ENCODE measurements at places on chromosomes 6 and 20.

DNA sequence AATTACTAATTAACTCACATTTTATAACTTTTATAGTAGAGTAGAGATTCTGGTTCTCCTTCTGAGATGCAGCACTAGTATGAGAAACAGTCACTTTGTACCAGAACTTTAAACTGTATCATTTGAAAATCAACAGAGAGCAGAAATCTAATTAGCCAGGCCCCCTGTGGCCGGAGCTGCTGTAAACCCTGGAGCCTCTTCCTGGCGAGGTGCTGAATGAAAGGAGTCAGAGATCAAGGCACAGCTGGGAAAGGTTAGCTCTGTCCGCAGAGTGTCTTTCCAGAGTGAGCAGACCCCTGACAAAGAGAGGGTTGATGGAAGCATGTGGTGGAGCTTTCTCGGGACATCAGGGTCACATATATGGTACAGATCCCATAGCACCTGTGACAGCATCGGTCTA is 703.8 kb downstream of the RFPL4B start:
- no peak for DNase-seq

GRCh38 chr6:104689551-104690205 is 170.0 kb downstream of the HACE1 start:
- peak; percentile 80 for DNase-seq

- DNase-seq = no peak
Measured at GRCh38 chr6:169999367-169999766, 247.9 kb downstream of the ERMARD start.

GRCh38 chr6:12291839-12292604 is 1.9 kb downstream of the EDN1 start:
- DNase-seq = peak; percentile 49

DNA sequence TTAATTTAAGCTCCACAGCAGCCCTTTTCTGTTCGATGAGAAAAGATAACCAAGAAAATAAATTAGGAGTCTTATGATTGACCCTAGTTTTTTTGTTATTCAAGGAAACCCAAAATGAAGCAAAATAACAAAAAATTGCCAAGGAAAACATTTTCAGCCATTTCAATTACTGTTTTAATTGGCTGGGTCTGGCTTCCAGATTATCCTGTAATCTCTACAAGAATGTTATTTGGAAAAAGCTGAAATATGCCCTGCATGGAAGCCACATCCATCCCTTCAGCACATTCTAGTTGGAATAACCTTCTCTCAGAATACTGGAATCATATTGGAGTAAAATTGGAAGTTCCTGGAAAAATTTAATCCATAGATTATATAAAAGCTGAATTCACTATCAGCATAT is 191.1 kb upstream of the CCN2 start:
- peak; percentile 24 for DNase-seq

DNA sequence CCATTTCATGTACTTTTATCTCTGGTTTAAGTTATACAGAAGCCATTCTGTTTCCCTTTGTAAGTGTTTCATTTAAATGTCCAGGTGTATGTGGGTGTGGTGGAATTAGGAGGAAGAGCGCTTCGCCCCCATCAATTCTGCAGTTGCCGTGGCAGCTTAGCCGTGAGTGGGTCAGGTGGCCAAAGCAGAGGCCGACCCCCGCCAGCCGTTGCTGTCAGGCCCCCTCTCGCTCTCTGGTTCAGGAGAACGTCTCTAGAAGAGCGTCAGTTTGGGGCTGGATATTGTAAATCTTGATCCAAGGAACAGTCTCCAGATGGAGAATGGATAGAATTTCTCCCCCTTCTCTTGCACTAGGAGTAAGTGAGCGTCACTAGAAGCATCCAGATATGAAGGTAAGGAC is 367.4 kb downstream of the FOXA2 start:
- DNase-seq = no peak

GRCh38 chr6:32190911-32191677 is 1.1 kb upstream of the PBX2 start:
- no peak for DNase-seq

GRCh38 chr6:99369533-99369932 is 20.1 kb upstream of the FAXC start:
- DNase-seq = no peak

- DNase-seq = peak; percentile 74
Measured at GRCh38 chr6:71194724-71195123, 93.9 kb upstream of the OGFRL1 start.

DNA sequence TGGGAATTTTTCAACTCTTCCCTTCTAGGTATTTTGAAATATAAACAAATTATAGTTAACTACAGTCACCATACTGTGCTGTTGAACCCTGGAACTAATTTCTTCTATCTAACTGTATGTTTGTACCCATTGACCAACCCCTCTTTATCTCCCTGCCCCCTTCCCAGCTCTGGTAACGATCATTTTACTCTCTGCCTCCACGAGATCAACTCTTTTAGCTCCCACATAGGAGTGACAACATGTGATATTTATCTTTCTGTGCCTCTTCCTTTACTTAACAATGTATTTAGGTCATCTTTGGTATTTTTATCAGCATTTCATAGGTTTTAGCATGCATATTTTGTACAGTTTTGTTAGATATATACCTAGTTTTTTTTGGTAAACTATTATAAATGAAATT is 45.9 kb downstream of the ASXL1 start:
- DNase-seq = no peak

DNA sequence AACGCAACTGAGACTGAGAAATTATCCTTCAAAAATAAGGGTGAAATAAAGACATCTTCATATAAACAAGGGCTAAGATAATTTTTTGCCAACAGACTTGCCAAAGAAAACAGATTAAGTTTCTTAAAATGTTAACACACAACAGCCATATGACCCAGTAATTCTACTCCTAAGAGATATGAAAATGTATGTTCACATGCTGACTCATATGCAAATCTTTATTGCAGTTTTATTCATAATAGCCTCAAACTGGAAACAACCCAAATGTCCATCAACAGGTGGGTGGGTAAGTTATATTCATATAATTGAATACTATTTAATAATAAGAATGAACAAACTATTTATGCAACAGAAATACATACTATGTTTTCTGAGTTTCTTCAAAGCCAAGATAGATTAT is 140.1 kb downstream of the REV3L start:
- DNase-seq = peak; percentile 16

- DNase-seq = no peak
Measured at GRCh38 chr6:161003336-161003735, 11.8 kb downstream of the MAP3K4 start.

DNA sequence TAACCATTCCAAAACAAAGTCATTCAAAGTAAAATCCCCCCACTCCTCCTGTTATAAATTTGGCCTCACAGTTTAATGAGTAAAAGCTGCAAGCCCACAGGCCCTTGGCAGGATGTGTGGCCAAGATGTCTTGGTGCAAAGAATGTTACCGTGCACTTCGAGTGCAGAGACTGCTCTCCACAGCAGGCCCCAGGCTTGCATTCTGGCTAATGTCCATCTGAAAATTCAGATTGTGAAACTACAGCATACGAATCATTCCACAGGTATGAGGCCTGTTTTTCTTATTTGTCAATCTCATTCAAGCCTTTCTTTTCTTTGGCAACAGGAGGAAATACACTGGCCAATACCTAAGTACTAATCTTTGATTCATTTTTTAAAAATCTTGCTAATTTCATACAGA is 7.1 kb downstream of the RPS6KA2 start:
- peak; percentile 99 for DNase-seq

GRCh38 chr6:43494766-43495165 is 15.4 kb downstream of the LRRC73 start:
- DNase-seq = no peak

DNA sequence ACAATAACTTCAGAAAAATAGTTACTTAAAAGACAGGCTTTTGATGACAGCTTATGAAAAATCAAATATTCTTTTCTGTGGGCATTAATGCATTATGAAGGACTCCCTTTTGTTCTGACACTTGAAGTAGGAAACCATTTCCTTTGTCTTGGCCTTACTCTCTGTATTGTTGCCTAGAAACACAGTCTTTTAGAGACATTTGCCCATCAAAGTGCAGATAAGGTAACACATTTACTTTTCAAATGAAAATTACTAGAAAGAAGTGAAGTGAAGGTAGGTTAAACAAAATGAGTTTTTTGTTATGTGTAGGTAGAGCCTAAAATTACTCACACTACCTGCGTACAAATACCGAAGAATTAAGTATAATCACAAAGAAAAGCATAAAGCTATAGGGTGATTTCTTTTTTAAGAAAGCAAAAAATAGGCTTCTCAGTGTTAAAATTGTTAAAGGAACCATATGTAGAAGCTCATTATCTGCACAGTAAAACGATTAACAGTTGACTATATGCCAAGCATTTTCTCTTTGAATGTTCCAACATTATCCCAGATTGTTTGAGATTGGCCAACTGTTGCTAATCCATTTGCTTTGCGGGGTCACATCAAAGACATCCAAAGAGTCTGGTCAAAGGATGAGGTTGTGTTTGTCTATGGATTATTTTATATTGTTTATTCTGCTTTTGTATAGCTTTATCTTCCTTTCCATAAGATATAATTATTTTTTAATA is 542.0 kb upstream of the RNF217 start:
- no peak for DNase-seq

- DNase-seq = no peak
Measured at GRCh38 chr6:108546079-108547049, 14.4 kb upstream of the FOXO3 start.

DNA sequence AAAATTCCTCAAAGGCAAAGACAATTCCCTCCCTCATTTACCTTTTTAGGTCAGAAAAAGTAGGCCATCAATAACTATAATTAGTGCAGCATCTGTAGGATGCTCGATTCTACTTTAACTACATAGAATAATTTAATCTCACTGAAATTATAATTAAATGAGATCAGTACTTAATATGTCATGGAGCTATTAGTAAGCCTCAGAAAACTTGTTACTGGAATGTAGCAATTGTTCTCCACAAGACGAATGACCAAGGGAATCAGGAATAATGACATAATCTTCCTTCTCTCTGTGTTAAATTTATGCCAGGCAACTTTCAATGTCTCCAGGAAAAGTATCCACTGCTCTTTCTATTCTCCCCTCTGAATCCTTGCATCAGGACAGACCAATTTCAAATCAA is 34.1 kb downstream of the SESN1 start:
- DNase-seq = no peak

- DNase-seq = peak; percentile 9
Measured at GRCh38 chr6:32837651-32838113, 857 bp downstream of the TAP2 start.

GRCh38 chr6:153616506-153616905 is 422.5 kb upstream of the OPRM1 start:
- DNase-seq = no peak

GRCh38 chr6:105459049-105459448 is 56.2 kb upstream of the PREP start:
- no peak for DNase-seq

GRCh38 chr20:63791497-63792156 is 39.4 kb downstream of the ZBTB46 start:
- no peak for DNase-seq

GRCh38 chr6:153947808-153948447 is 91.1 kb upstream of the OPRM1 start:
- DNase-seq = peak; percentile 26

- DNase-seq = peak; percentile 90
Measured at GRCh38 chr6:68108233-68108835, 526.7 kb upstream of the ADGRB3 start.

- peak; percentile 97 for DNase-seq
Measured at GRCh38 chr20:44572551-44573500, 9.6 kb upstream of the PKIG start.

- no peak for DNase-seq
Measured at GRCh38 chr6:62982951-62983350, 228.3 kb upstream of the FKBP1C start.

DNA sequence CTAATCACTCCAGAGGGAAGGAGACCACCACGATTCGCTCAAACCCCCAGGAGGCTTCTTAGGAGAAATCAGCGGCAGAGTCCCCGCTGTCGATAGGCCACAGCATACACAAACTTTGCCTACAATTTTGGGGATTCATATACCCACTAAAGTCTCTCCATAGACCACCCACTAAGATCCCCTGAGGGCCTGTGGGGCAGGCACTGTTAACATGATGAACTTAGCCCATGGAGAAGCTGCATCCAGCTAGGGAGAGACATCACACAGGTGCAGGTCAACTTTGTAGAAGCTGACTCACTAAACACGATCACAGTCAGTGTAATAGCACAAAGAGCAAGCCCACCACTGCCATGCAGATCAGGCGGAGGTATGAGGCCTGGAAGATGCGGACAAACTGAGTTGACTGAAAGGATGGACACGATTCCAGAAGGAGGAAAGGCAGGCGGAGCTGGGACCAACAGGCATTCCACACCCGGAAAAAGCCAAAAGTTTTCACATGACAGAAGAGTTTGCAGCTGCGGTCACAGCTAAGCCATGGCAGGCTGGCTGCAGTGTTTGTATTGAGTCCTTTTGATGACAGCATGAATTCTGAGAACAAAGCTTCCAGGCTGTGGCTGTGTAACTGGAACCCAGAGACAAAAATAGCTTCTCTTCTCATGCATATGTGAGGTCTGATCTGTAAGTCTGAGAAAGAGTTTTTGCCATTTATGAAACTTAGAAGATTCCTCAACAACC is 75.7 kb upstream of the QKI start:
- peak; percentile 88 for DNase-seq

DNA sequence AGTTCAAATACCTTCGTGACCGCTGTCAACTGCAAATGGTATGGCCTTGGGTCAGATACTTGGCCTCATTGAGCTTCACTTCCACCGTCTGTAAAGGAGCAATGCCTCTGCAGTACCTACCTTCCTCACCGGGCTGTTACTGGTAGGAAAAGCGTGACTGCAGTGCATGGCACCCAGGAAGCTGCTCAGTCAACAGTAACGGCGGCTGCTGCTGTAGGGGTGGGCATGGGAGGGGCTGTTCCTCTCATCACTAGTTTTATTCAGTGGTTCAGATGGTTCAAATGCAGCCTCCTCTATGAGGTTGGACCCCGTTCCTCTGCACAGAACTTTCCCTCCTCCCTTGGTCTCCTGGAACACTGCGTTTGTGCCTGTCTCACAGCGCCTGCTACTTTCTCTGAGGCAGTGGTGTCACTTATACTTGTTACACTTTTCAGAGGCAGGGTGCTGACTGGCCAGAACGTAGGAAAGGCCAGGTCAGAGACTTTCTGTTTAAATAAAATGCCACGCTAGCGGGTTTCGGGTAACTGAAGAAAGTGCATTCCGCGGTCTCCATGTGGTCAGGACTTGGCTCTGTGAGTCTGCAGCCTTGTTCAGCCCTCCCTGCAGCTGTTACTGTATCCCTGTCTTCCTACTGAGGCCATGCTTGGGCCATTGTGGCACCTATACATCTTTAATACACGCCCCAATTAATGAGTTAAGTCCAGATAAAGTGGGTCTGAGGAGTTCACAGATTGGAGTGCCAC is 279.6 kb downstream of the NRN1 start:
- peak; percentile 56 for DNase-seq

Data from fibroblast of skin of right biceps (primary cell).